ENCODE measurements at places on chromosomes 1 and 21.

- DNase-seq, result no peak
Observed at GRCh38 chr1:198657550-198658064, 18.8 kb downstream of the PTPRC start.

GRCh38 chr1:84912726-84913554 is 19.9 kb upstream of the LPAR3 start:
- no peak for DNase-seq

- DNase-seq, result no peak
Observed at GRCh38 chr1:150066328-150066727, 1.2 kb upstream of the VPS45 start.

DNA sequence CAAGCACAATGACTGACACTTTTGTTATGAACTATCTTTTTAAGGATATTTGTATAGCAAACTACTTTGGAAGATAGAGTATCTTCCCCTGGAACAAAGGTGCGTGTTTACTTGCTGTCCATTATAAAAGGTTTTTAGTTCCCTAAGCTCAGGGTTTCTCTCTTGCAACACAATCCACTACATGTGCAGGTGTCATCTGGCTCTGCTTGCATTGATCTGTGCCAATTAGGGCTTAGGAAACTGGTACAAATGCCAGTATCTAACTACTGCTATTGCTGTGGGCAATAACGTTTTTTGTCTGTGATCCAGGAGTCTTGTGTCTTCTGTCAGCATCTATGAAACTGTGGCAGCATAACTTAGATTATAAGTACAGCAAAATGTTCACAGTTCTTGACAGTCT is 68.3 kb upstream of the ABCD3 start:
- DNase-seq, result no peak

DNA sequence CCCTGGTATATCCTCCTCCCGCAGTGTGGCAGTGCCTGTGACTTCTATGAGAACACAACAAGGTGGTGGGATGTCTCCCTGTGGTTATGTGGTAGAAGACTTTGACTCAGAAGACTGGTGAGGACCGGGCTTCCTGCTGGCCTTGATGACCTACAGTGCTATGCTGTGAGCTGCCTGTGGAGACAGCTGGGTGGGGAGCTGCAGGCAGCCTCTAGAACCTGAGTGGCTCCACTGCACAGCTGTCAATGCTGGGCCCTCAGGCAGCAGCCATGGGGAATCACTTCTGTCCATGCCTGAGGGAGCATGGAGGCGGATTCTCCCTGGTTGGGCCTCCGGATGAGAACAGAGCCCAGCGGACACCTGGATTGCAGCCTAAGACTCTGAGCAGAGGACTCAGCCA is 14.9 kb downstream of the SLC1A7 start:
- DNase-seq, result no peak
